Mammary microvascular endothelial cell (primary cell): ENCODE measurements at places on chromosomes 11 and 22. TPM values are rescaled to one million over a fixed set of nuclear protein-coding genes. Genes with fewer than 3 reads are reported as not detected.

Gene TMEM45B
- 0.07 and 0.74 TPM in 2 replicates for total RNA-seq

Gene PATE2
- 1.3 TPM in 1 of 2 replicates, not detected in the other for total RNA-seq

Gene OR52H1
- not detected in 2 replicates for total RNA-seq

Gene MS4A4E
- not detected in 2 replicates for total RNA-seq

Gene PRSS23
- total RNA-seq, result 214 and 255 TPM in 2 replicates
